Stimulated activated CD4-positive, alpha-beta T cell treated with anti-CD3 and anti-CD28 coated beads, Interleukin-4, amount 100 ng/mL, for 48 hours (primary cell): ENCODE measurements at places on chromosomes 2 and 18.

GRCh38 chr2:228630786-228631185 is 449.3 kb upstream of the SPHKAP start:
- no peak for DNase-seq

DNA sequence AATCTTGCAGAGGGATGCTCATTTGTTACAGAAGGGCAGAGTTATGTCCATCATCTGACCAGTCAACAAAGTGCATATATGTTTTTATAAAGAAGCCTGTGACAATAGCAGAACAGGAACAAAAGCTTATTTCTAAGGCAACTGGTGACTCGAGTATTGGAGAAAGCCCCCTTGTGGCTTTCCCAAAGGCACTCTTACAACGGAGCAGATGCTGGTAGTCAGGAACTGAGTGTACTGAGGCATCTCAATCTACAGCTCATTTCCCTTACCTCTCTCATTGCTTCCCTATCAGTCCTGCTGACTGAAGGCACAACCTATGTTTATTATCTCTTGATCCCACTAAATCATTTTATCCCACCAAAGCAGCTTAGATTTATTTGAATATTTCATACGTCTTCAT is 557.1 kb upstream of the CHAC2 start:
- no peak for DNase-seq

GRCh38 chr2:68388358-68388757 is 23.3 kb downstream of the PLEK start:
- no peak for DNase-seq

DNA sequence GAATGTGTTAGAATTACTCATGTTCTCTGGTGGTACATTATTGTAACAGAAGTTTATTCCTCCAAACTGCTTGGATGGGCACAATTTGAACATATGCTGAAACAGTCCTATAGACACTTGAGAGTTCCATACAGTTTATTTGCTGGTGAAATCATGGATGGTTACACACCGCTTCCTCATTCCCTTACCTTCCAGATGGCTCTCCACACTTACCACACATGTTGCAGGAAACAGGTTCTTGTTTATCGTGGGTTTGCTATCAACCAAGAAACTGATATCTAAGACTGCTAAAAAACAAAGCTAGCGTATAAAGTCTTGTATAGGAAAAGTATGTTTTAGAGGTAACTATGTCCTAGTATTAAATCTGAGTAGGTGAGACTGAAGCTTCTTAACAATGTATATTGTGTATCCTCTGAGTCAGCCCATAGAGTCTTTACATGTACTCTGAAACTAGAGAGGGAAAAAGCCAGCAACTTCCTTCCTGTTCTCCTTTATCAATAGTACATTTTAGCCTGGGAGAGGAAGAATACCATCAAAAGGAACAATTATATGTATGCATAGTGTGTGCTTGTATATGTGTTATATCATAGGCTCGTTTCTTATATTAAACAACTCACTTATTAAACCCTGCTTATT is 313.1 kb downstream of the PLCL1 start:
- no peak for DNase-seq

DNA sequence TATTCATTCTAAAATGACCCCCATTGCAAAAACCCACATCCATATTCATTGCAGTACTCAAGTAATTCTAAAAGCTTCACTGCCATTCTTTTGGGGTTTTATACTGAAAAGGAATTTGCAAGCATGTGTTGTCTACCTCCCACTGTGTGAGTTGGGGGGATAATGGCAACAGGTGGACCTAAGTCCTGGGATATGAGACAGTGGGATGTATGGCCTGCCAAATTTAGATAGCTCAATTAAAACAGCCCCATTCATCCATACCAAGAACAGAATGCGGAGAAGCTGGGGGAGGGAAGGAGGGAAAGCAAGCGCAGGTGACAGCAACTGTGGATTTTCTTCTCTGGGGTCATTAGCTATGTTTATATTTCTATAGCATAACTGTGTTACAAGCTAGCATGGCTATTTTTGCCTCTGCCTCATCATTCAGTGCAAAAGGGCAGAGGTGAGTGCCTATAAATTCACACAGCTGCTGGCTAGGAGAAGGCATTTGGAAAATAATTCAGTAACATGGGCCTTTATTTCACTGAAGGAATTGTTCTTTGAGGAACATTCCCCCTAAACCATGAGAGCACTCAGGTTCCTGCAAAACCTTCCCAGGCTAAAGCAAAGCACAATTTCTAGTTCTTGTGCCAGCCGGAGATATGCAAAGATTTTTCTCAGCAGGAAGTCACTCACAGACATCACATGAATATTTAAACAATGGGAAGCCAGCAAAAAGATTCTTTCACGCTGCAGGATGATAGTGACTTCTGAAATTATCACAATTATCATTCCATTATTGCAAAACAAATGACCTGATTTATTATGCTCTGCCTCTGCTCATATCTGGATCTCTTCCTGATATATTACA is 393.9 kb upstream of the ACVR2A start:
- DNase-seq: no peak

DNA sequence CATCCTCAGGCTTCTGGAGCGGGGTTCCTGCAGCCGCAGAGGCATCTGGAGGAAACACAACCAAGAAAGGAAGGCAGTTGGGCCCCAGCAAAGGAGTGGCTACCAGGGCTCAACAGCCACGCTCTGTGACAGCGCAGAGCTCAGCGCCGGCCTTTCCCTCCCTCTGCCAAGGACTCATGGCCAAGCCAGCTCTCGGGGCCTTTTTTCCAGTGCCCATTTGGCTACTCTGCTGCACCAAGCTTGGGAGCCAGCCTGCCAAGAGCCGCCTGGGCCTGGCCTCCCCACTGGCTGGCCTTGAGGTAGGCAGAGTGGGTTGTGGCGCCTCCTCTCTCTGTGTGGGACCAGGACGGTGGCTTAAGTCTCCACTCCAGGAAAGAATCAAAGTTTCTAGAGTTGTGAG is 7.2 kb upstream of the CCDC74A start:
- no peak for DNase-seq

GRCh38 chr2:85763831-85764230 is 10.0 kb downstream of the ATOH8 start:
- no peak for DNase-seq

DNA sequence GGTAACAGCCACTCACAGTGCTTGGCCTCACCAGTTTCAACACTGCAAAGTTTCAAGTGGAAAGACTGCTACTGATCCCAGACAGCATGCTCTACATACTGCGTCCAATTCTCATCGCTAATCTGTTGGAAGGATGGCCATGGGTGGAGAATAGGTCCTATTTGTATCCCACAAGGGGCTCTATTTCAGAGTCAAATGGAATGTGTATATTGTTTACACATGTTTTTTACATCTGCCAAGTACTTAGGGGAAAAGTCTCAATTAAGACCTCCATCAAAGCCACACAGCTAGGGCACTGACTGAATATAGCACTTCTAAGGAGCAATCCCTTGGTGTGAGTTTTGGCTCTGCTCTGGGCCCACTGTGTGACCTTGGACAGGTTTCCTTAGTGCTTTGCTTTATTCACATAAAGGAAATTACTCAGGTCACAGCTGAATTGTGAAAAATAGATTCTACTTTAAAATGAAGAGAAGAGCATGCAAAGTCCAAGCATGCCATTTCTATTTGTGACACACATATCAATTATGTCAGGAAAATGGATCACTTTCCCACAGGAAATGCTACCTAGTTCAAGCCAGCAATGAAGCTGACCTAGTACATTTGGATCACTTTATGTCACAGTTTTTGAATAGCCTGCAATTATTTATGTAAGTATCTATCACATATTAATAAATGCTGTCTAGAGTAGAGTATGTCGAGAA is 112.9 kb upstream of the STK17B start:
- DNase-seq: no peak

- no peak for DNase-seq
Observed at GRCh38 chr2:137937778-137938177, 26.5 kb upstream of the HNMT start.

DNA sequence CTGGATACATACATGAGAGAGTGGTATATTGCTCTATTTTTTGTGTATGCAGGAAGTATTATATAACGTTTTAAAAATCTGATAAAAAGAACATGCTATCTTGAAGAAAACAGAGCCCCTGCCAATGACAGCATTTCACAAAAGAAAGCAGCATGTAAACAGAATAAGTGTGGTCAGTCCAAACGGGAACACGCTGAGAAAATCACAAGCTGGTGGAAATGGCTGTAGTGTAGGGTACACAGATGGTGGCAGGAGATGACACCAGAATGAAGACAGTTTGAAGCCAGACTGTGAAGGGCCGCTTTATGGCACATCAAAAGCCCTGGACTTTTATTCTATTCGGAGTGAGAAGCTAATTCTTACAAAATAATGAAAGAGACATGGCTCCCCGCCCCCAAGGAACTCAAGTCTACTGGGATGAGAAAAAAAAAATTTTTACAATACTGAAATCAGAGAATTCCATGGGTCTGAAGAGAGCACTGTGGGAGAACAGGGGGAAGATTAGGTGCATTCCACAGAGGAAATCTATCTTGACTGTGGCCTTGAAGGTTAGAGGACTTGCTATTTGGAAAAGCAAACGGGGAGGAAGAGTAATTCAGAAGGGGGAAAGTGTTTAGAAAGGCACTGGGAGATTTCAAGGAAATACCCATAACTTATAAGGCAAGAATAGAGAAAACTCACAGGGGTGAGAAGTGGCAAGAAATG is 217.7 kb upstream of the SMAD7 start:
- DNase-seq: no peak

DNA sequence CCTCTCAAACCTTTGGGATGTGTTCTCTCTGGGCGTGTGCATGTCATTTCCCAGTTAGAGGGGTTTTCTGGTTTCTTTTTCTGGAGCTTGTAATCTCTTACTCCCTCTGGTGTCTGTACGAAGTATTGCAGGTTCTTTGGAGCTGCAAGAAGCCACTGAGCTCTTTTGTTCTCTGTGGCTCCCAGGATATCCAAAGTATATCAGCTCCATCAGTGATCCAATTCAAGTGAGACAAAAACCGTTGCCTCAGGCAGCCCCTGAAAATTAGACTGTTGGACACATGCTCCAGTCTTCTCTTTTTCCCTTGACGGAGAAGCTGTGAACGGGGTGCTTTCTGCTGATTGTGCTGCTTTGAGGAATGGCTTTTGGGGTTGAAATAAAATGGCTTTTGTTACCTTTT is 59.0 kb upstream of the LDLRAD4 start:
- no peak for DNase-seq

DNA sequence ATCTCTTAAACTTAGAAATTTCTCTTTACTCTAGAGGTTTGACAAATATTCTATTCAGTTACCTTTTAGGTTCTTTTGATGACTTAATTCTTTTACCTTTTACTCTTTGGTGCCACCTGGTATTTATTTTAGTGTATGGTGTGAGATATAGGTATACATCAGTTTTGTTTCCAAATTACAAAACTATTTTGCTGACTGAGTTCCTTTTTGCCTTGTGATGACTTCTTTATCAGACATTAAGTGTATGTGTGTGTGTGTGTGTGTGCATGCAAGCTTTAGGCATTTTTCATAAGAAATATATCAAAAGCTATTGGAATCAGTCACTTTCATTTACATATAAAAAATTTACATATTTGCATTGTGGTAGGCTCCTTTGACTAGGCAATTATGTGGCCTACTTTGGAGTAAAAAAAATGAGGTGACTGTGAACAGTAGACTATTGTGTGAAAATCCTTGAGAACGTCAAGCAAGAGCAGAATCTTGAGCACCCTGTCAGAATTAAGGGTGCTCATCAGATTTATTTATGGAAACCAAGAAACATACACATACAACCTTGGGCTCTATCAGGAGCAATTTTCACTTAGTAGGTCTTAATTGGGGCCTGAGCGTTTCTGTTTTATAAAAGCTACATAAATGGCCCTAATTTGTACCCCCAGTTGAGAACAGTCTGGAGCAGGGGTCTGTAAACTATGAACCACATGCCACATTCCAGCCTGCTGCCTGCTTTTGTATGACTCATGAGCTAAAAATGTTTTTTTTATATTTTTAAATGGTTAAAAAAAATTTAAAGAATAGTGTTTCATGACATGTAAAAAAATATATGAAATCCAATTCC is 415.9 kb downstream of the SLC4A3 start:
- no peak for DNase-seq

- DNase-seq: no peak
Observed at GRCh38 chr2:183248866-183249567, 124.8 kb downstream of the NUP35 start.

DNA sequence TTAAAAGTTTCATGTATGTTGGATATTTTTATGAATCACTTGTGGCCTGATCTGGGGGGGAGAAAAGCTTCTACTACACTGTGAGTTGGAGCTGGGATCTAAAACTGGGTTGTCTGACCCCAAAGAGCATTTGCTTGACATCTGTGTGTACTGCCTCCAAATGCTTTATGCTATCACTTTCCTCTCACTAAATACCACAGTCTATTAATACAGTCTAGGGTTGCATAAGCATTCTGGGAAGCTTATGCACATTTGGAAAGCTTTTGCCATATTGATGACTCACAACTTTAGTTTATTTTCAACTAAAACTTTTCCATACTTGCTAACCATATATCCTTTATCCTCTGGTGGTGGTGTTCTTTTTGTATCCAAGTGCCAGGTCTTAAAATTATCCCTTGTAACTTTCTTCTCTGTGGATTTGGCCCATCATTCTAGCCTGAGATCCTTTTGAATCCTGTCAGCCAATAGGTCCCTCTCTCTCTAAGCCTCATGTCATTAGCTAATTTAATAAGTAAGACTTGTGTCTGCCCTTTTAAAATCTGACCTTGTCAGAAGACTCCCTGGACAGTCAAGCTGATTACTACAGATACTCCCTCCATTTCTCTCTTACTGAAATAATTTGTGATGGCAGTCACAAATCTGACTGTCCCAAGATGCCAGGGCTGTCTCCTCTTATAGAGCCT is 72.7 kb downstream of the NXPH2 start:
- no peak for DNase-seq

- no peak for DNase-seq
Observed at GRCh38 chr2:203886661-203887151, 19.1 kb downstream of the CTLA4 start.

GRCh38 chr2:205706769-205707381 is 24.6 kb downstream of the NRP2 start:
- DNase-seq: peak; percentile 27

- DNase-seq: no peak
Observed at GRCh38 chr2:223501641-223502040, 100.5 kb downstream of the SCG2 start.

DNA sequence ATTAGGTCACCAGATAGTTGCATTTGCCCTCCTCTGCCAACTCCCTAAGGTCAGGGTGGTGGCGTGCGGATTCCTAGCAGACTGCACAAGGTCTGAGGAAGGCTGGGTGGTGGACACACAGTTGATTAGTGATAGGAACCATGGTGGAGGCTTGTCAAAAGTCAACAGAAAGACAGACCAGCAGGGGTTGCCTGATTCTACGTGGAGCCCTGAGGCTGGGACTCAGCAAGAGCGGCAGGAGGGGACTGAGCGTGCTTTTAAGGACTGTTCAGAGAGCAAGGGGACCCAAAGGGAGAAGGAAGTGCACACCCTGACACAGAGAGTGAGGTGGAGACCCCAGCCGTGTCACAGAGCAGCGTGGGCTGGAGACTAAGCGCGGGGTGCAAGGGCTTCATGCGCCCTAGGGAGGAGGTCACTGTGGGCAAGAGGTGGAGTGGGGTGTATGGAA is 513.2 kb downstream of the RNF144A start:
- DNase-seq: no peak

GRCh38 chr2:102241616-102242305 is 54.9 kb downstream of the IL1RL2 start:
- DNase-seq: no peak

GRCh38 chr2:70888923-70889715 is 46.6 kb upstream of the ATP6V1B1 start:
- DNase-seq: no peak
